ENCODE measurements at places on chromosomes 16 and 17. TPM values are rescaled to one million over a fixed set of nuclear protein-coding genes. Genes with fewer than 3 reads are reported as not detected.

IL32 gene
- 824 TPM for total RNA-seq

TSPAN10 gene
- total RNA-seq = not detected

CD300LF gene
- not detected for total RNA-seq

CLEC18A gene
- under 0.01 TPM for total RNA-seq

TBC1D3 gene
- total RNA-seq = not detected

TBC1D3E gene
- total RNA-seq = 0.89 TPM

ABCA9 gene
- total RNA-seq = 0.64 TPM

All from mammary microvascular endothelial cell (primary cell).